ENCODE measurements at places on chromosomes 3 and 15.
A peak's percentile ranks its signal among the peaks of the same experiment; 100 is the strongest.

DNA sequence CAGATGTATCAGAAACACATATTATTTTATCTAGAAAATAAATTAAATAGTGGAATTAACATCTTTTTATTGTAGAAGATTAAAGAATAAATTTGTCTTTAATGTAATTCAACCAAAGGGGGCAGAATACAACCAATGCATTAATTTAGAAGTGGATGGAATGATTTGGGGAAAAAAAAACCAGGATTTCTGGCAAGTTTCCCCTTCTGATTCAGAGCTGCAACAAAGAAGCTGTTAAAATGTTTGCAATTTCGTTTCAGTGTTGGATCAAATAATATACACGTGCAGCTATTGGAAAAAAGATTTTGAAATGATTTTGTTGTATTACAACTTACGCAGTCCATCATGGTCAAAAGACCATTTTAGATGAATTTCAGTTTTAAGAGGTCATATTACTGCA is 71.6 kb upstream of the ZNF280D start:
- DNase-seq: no peak

DNA sequence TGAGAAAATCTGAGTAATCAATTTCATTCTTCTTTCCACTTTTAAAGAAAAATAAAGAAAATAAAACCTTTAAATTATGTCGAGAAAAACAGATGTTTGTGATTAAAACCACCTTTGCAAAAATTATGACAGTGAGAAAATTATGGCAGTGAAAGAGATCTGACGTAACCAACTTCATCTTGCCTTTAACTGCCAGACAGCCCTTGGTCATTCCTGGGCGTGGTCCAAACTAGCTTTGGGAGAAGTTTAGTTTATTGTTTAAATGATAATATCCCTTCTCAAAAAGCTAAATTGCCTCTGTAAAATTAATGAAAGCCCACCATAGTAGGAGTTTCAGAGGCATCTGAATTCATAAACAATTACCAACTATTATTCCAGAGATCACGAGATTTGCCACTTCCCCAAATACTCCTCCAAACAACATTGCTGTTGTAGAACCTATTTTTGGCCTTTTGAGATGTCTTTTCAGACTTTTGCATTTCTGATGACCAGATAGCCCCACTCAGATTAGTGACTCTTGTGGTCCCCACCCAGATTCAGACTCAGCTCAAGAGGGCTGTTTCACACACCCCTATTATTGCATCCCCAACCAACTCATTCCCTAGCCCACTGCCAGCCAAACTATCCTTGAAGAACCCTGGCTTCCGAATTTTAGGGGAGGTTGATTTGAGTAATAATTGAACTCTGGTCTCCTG is 664.4 kb upstream of the CBLB start:
- no peak for DNase-seq

- no peak for DNase-seq
Observed at GRCh38 chr3:50119786-50120185, 31.1 kb downstream of the RBM5 start.

DNA sequence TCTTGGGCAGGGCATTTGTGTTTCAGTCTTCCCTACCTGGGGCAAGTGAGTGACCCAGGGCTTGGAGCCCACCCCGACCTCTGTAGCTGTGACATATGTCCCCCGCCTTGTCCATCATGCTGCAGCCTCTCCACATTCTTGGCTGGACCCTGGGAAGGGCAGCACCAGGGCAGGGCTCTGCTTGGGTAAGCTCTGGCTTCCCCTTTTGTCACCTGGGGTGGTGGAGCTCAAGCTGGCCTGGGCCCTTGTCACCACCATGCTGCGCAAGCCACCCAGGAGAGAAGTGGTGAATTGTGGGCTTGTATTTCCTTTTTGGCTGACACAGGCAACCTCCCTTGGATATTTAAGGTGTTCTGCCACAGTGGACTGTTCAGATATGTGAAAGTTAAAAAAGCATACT is 29.3 kb downstream of the SPSB4 start:
- no peak for DNase-seq

DNA sequence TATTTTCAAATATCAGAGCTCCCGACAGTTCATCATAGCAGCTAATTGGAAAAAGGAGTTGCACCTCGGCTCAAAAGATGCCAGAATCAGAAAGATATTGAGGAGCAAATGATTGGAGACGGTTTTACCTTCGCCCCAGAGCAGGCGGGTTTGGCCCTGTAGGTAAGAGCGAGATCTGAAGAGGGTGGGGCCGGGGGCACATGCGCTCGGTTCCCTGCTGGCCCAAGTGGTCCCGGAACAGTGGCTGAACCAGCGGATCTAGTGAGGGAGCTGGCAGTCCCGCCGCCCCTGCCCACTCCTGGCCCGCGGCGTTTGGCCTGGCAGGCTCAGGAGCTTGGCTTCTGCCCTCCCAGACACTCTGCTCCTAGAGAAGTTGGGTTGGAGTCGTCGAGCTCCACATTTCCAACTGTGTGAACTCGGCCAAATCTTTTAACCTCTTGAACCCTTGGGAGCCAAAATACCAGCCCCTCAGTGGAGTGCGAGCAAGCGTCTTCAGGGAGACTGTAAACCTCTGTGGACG is 79.1 kb downstream of the RHCG start:
- DNase-seq: no peak

DNA sequence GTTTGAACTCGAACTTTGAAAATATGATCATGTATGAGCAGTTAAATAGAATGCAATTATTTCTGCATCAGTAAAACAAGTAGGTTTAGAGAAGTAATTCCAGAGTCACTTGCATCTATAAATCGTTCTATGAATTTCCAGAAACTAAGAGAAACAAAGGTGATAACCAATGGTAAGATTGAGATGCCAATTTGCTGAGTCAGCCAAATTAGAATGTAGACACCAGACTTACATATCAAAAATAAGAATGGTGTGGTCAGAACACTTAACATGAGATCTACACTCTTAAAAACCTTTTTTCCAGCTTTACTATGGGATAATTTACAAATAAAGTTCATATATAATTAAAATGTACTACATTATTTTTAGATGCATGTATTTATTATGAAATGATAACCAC is 1435.9 kb downstream of the OTOL1 start:
- no peak for DNase-seq

DNA sequence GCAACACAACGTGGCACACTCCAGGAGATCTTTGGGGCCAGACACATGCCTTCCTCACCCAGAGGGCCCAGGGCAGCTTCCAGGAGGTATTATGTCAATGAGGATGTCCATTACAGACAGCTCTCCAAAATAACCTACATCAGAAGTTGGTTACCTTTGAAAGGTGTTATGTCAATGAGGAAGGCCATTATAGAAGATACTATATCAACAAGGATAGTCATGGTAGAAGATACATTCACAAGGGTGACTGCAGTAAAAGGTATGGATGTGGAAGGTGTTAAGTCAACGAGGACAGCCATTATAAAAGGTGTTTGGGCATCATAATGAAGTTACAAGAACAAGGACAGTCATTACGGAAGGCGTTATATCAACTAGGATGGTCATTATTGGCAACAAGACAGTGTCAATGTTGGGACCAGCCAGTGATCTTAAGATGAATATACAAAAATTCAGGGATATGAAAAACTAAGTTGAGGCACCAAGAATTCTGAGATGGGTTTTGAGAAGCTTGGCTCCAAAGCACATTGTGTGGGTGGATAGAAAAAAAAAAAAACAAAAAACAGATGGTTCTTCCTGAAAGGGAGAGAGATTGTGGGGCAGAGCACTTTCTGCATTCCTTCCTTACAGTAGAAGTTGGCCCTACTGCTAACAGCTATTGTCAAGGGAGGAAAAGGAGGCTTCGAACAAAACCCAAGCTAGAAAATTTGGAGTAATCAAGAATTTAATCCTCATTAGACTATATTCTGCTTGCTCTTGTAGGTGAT is 11.2 kb downstream of the CDCP1 start:
- no peak for DNase-seq

DNA sequence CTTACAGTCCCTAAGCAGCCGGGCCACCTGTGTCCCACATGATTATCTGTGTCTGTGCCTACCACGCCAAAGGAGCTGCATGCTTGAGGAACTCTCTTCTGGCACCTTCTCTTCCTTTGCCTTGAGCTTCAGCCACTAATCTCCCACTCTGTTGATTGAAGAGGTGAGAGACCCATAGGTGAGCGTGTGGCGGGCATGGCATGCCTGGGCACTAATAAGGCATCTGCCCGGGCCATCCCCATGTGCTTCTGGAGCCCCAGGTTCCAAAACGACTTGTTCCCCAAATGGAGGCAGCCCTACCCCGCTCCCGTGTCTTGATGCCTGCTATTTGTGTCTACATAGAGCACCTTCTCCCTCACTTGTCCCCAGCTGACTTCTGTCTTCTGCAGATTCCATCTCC is 13.0 kb downstream of the MCM2 start:
- DNase-seq: no peak

DNA sequence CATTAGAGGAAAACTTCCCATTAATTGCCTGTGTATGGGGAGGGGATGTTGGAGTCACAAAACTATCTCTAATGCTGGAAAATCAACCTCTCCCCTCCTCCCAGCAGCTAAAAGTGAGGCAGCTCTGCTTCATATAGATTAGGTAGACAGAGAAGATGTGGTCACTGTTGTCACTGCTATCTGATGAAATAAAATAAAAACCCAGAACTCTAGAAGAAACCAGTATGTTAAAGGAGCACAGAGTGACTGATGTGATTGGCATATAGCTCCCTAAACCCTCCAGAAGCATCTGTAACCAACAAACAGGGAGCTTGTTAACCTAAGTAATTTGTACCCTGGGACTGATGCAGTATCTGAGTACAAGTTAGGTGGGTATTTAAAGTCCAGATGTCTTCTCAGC is 211.9 kb upstream of the TRIM42 start:
- no peak for DNase-seq

- DNase-seq: no peak
Observed at GRCh38 chr3:124779751-124780191, 49.5 kb downstream of the UMPS start.

GRCh38 chr15:45162771-45163507 is 24.8 kb downstream of the SHF start:
- DNase-seq: peak; percentile 50
